Activated CD4-positive, alpha-beta T cell treated with anti-CD3 and anti-CD28 coated beads, Interleukin-2, amount 10 ng/mL, durations not matched to agents 24 days and 14 days (primary cell): ENCODE measurements at places on chromosomes 5 and 9. TPM values are rescaled to one million over a fixed set of nuclear protein-coding genes. Genes with fewer than 3 reads are reported as not detected.
A peak's percentile ranks its signal among the peaks of the same experiment; 100 is the strongest.

Gene ADAMTS12
- total RNA-seq = not detected in 2 replicates

Gene SPINK6
- total RNA-seq = not detected in 2 replicates

Gene ZDHHC11
- total RNA-seq = 13.6 and 14.3 TPM in 2 replicates

DNA sequence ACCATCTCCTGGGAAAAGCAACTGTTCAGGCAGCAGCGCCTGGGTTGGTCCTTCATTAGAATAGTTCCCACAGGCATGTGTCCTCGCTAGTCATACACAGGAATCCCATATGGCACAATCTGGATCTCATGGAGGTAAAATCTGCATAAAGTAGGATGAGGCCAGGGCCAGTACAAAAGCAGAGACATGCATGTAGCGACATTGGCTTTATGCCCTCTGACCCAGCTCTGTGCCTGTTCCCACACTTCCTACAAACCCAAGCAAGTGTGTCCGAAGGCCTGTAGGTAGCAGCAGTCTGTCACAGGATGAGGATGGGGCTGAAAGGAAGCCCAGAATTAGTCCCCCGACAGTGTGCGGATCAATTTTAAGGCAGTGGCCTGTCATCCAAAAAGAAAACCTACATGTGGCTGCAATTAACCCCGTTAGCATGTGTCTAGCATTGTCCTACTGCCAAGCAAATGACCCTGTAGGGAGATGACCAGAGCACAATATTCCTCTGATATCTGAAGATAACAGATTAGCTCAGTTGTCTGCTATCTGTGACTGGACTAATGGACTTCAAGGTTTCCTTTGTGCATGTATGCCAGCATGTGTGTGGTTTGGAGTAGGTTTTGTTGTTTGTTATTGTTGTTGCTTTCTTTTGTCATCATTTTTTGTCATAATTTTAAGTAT, 178.8 kb downstream of the TMEM161B start:
- no peaks in the 10 kb centered on the region for H3K4me1 ChIP-seq
- H3K27me3 ChIP-seq = no peaks in the 10 kb centered on the region
- no peak overlapping the region for H3K27ac ChIP-seq
- no peaks in the 10 kb centered on the region for H3K36me3 ChIP-seq
- DNase-seq = no peak

DNA sequence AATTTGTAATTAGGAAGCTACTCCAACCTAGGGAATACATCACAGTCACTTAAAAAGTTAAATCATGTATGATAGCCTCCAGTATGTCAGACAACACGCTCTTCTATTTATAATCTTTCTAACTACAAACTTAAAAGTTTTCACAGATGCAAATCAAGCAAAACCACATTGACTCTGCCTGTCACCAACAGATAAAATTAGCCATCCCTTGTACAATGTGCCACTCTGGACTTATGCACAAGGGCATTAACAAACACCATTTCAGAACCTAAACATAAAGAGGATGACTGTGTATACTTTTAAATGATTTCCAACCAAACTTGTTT, 14.7 kb downstream of the ERP44 start:
- H3K36me3 ChIP-seq = peaks cover 1% of the 10 kb centered on the region
- DNase-seq = no peak
- peaks cover 49% of the 10 kb centered on the region for H3K4me1 ChIP-seq

DNA sequence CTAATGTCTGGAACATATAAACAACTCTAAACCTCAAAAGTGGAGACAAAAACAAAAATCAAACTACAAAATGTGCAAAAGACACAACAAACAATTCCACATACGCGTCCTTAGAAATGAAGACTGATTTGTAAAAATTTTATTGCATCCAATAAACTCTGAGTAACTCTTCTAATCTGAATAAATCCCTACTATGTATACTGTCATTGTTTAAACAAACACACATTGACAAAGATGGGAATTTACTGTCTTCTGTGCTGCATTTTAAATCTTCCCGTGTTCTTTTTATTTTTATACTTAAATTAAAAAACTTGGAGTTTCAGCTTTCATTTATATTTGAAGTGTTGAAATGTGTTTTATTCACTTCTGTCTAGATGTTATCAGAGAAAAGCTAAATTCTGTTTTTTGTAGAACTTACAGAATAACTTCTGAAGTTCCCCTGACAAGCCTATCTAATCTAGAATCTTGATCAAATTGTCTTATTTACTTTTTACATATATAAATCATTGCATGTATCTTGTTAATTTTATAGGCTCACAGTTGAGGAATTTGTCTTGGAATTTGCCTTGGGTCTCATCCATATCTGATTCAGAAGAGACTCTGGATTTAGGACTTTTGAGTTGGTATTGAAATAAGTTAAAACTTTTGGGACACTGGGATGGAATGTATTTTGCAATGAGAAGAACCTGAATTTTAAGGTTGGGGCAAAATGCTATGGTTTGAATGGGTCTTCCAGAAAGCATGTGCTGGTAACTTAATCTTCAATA, 2064.4 kb upstream of the C9orf72 start:
- no peaks in the 10 kb centered on the region for H3K4me1 ChIP-seq
- H3K36me3 ChIP-seq = no peaks in the 10 kb centered on the region
- no peak for DNase-seq
- H3K27ac ChIP-seq = no peak overlapping the region

- DNase-seq = peak; percentile 93
- peaks cover 59% of the 10 kb centered on the region for H3K36me3 ChIP-seq
- peak overlapping the region; percentile 94 for H3K4me3 ChIP-seq
- H3K27me3 ChIP-seq = peaks cover 8% of the 10 kb centered on the region
Measured at GRCh38 chr5:171387970-171388815, 544 bp downstream of the NPM1 start.
